ENCODE measurements at places on chromosomes 16 and 17.

GRCh38 chr16:50697881-50698767, 4.7 kb downstream of the NOD2 start:
- DNase-seq, result no peak

DNA sequence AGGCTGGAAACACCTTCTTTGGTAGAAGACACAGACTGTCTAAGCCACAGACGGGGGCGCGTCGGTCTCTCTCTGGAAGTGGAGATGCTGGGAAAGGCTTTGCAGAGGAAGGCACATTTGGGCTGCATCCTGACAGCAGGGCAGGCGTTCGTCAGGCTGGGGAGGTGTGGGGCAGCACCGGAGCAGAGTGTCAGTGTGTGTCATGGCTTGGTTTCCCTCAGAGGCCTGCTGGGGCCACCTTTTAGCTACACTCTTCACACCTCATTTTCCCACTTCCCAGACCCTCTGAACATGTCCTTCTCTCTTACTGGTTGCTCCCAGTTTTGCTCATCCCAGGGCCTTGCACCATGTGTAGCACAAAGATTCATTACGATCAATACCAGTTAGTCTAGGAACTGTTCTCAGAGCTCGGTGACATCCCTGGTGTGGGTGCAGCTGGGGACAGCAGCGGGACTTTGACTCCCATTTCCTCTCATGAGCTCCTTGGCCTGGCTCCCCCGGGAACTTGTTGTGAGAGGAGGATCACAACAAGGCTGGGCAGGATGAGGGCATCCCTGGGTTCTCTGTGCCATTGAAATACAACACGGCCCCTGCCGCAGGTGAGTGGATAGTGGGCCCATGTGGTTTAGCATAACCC, 33.1 kb downstream of the SMARCE1 start:
- no peak for DNase-seq

- DNase-seq, result no peak
These were observed 34.1 kb upstream of the SLC38A10 start for GRCh38 chr17:81328978-81329926.

DNA sequence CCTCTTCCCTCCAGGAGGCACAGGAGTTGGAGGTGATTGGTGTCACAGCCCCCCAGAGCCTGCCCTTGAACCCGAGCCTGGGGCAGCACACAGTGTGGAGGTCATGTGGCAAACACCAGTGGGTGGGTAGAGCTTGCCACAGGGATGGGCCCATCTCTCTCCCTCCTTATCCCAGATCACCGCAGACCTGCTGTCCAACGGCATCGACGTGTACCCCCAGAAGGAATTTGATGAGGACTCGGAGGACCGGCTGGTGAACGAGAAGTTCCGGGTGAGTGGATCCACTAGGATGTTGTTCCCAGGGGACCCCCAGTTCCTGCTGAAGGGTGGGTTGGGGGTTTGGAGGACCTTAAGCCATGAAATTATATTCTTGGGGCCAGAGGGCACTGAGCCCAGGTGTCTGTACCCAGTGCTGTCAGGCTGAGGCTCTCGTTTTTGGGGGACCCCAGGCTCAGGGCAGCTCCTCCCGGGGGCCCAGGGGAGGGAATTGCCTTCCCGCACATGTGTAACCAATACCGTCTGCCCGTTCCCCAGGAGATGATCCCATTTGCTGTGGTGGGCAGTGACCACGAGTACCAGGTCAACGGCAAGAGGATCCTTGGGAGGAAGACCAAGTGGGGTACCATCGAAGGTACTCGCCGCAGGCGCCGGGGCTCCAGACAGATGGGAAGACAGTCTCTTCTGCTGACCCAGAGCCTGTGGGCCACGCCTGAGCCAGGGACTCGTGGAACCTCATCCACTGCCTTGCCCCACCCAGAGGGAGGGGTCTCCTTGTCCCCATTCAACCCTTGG, 351.9 kb downstream of the SEC14L1 start:
- no peak for DNase-seq

DNA sequence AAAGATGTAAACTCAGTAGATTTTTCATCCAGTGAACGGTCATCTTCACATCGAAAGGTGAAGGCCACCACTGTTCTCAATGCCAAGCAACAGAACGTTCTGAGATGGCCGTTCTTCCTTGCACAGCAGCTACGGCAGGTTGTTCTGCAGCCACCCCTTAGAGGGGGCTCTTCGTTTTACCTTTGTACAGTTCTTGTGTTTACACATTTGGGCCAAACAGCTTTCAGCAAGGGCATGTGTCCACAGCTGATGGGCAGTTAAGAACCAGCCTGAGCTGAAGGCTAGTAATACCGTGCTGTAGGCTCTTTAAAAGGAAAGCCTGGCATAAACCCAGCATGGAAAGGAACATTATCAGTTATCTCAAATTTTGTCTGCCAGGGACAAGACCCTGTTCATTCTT, 15.9 kb downstream of the PLD6 start:
- DNase-seq, result no peak

DNA sequence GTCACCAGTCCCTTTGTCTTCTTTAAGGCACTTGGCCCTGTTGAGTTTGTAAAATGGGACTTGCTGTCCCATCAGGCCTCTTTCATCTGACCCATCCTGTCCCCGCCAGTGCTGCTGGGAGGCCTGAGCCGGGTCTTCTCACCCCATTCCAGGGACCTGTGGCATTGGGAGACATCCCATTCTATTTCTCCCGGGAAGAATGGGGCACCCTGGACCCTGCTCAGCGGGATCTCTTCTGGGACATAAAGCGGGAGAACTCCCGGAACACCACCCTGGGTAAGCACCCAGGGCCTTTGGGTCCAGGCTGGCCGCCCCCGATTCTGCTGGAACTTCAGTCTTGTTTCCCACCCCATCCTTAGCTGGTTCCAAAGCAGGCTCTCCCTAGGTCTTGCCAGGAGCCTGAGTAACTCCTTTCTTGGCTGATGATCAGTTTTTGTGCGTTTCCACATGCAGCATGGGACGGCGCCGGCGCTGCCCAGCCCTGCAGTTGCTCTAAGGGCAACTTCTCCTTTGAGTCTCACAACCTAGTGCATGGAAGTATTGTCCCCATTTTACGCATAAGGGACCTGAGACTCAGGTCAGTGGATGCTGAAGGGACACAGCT, 4.1 kb downstream of the ZNF213 start:
- no peak for DNase-seq

GRCh38 chr17:45336390-45337182, 19.8 kb upstream of the MAP3K14 start:
- no peak for DNase-seq

- no peak for DNase-seq
These were observed 40.5 kb upstream of the MGAT5B start for GRCh38 chr17:76827736-76828135.

DNA sequence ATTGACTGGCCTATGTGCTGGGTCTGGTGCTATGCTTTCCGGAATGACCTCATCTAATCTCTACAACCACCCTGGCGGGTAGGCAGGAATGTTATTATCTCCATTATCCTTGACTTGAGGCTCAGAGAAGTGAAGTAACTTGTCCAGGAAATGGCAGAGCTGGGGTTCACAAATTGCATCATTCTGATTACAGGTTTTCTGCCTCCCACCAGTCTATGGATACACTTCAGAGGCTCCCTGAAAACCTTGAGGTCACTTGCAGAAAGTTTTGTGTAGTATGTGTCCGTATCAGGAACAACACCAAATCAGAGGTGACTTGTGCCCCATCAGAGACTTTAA, 19.1 kb downstream of the NOD2 start:
- no peak for DNase-seq

DNA sequence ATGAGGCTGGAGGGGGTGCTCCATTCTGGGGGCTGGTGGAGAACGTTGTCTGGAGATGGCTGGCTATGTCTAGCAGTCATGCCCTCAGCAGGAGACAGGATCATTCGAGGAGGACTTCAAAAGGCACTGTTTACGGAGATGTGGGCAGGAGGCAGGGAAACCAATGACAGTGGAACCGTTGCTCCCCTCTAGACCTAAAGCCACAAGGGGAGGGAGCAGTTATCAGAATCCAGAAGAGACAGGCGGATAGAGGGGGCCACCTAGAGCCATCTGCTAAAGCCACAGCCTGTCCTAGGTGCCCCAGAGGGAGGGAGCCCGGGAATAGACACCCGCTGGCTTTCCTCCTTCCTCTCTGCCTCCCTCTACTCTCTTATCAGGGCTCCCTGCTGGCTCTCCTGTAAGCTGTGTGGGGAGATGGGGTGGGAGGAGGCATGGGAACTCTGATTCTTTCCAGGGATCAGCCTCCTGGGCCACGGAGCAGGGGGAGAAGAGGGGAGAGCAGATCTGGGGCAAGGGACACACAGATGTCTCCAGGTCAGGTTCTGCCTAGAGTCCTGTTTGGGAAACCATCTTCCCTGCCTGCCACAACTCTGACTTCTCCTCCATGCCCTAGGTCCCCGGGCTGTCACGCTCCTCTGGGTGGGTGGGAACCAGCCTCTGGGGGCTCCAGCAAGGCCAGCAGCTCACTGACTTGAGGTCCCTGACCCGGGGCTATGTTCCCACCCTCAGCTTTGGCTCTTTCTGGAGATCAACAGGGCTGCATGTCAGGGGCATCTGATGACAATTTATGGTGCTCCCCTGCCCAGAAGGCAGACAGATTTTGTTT, 42.3 kb downstream of the IRX3 start:
- peak; percentile 93 for DNase-seq

DNA sequence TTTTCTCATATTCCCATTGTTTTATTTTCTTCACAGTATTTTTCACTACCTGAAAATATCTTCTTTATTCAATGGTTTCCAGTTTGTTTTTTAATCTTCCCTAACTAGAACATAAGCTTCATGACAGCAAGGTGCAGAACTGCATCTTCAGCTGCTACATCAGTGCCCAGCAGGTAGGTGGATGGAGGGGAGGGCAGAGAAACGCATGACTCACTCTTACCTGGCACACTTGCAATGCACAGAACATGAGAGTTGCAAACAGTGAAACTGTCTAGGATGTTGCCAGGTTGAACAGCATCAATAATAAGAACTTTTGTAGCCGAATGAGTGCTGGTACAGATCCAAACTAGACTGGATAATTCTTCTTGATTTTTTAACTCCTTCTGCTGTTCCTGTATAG, 127.1 kb downstream of the SPAG9 start:
- no peak for DNase-seq

DNA sequence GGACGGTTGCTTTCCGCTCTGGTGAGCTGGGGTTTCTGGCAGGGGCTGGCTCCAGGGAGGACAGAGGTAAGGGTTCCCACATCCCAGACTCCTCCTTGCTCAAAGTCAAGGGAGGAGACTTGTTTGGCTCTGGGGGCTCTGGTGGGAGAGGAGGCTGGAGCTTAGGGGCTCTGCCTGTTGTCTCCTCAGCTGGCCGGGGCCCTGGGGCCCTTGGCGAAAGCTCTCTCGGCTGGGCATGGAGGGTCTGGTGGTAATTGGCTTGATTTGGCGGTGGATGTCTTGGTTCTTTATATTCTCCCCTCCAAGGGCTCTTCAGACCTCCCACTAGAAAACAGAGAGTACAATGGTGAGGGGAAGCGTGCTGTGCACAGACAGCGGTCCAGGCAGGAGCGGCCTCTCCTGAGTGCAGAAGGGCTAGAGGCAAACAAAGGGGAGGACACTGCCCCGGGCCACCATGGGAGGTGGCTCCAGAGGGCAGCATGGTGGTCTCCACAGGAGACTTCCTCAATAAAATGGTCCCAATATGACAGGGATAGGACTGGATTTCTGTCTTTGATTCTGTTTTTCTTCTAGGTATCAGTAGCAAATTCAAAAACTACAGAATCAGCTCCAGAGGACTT, 5.7 kb upstream of the SPATA32 start:
- no peak for DNase-seq

DNA sequence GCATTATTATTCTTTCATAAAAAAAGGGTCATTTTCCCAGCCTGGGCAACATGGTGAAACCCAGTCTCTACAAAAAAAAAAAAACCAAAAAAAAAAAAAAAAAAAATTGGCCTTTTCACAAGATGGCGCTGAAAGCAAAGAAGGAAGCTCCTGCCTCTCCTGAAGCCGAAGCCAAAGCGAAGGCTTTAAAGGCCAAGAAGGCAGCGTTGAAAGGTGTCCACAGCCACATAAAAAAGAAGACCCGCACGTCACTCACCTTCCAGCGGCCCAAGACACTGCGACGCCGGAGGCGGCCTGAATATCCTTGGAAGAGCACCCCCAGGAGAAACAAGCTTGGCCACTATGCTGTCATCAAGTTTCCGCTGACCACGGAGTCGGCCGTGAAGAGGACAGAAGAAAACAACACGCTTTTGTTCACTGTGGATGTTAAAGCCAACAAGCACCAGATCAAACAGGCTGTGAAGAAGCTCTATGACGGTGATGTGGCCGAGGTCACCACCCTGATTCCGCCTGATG, 4.9 kb upstream of the PGAP6 start:
- no peak for DNase-seq

GRCh38 chr16:52581530-52581929, 34.6 kb upstream of the TOX3 start:
- DNase-seq, result no peak

Data from KBM-7 (cell line).